ENCODE measurements at places on chromosomes 12 and 14. TPM values are rescaled to one million over a fixed set of nuclear protein-coding genes. Genes with fewer than 3 reads are reported as not detected.

DNA sequence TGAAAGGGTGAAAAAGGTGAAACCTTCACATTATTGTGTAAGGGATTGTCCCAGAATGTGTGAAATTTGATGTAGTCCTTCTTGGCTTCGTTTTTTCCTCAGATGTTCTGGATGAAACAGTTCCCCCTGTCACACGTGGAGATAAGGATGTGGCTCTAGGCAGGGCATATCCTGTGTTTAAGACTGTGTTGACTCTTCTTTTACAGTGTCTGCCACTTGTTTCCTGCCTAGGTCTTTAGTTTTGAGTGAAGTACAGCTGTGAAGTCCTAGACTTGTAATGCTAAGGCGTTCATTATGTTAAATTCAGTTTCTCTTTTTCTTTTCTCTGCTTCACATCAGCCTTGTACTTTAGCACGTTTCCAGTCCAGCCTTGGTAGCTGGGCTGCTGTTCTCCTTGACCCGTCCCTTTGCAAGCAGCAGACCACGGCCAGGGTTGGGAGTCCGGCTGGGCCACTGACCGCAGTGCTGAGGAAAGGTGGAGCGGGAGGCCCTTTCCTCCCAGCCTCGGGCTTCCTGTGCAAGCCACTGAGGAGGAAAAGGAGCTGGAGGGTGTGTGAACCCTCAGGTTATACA, 59.1 kb downstream of the RASSF3 start:
- H3K27ac ChIP-seq, result peak overlapping the region; percentile 88
- H3K4me1 ChIP-seq, result peaks cover 14% of the 10 kb centered on the region
- no peak for DNase-seq
- no peak overlapping the region for H3K4me3 ChIP-seq

The OGFOD2 gene
- total RNA-seq, result 13.9 TPM

The SLC39A2 gene
- 23.2 TPM for total RNA-seq

The DPPA3 gene
- not detected for total RNA-seq

The TAMALIN gene
- total RNA-seq, result 1.7 TPM

The VIPAS39 gene
- total RNA-seq, result 15.3 TPM

All from esophagus squamous epithelium (tissue), 5 donors.